Lung microvascular endothelial cell (primary cell): ENCODE measurements at places on chromosomes 2 and 18.

GRCh38 chr18:40930211-40930882 lies 1024.7 kb upstream of the PIK3C3 start:
- DNase-seq, result no peak

DNA sequence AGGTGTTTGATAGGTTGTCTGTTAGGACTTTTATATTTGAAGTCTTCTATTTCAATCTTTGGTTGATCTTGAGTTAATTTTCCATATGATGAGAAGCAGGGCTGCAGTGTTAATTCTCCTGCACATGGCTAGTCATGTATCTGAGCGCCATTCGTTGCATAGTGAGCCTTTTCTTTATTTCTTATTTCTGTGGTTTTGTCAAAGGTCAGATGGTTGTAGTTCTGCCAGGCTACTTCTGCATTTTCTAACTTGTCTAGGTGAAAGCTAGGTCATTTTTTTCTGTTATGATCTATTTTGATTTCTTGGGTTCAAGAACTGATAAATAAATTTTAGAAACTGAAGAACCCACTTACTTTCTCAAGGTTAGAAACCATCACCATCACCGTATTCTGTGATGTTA lies 56.7 kb downstream of the CCDC74A start:
- no peak for DNase-seq

DNA sequence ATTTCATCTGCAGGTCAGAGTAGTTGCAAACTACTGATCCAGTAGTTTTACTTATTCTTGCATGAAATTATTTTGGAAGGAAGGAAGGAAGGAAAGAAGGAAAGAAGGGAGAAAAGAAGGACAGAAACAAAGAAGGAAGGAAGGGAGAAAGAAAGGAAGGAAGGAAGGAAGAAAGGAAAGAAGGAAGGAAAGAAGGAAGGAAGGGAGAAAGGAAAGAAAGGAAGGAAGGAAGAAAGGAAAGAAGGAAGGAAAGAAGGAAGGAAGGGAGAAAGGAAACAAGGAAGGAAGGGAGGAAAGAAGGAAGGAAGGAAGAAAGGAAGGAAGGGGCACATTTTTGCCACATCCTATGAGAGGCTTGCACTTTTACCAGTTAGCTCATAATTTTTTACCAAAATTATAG lies 186.2 kb downstream of the LRRTM4 start:
- DNase-seq, result no peak

- no peak for DNase-seq
These were observed 139.1 kb downstream of the VAPA start for GRCh38 chr18:10052871-10053270.

- no peak for DNase-seq
These were observed 150.9 kb upstream of the ZFP36L2 start for GRCh38 chr2:43377327-43377726.

GRCh38 chr2:85903849-85904248 lies 15.1 kb upstream of the ST3GAL5 start:
- no peak for DNase-seq

DNA sequence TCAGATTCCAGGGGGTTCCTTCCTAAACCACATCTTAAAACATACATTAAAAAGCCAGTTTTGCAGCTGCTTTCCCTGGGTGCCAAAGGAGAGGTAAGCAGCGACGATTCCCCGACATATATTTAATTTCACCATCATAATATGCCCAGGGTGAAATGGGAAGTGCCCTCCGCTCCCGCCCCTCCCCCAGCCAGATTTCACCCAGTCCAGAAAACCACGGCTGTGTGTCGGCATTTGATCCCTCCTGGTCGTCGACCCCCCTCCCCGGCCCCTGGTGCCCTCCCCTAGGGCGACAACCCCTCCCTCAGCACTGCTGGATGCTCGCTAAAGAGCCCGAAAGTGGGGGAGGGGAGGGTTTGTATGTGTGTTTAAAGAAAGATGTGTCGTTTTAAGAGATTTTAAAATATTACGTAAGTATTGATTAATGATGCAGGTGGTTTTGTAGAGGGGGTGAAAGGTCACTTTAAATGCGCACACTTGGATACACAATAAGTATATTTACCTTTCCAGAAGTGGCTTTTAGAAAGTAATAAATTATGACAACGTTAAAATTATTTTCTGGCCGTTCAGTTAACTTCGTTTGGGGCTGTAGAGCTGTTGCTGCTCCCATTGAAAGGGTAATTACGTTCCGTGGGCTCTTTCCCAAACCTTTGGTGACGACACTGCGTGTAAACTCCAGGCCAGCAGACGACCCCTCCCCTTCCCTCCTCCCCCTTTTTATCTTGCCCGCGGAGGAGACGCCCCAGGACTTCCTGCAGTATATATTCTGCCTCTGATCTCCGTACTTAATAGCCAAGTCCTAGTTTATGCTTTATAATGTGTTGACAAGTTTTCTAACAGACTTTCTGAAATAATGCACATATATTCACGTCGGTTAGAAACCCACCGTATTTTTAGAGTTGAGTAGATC lies 3.4 kb upstream of the BCL11A start:
- DNase-seq, result no peak
